ENCODE measurements at places on chromosomes 1 and 21.

GRCh38 chr1:24100945-24101737, 10.8 kb downstream of the MYOM3 start:
- no peak for DNase-seq

DNA sequence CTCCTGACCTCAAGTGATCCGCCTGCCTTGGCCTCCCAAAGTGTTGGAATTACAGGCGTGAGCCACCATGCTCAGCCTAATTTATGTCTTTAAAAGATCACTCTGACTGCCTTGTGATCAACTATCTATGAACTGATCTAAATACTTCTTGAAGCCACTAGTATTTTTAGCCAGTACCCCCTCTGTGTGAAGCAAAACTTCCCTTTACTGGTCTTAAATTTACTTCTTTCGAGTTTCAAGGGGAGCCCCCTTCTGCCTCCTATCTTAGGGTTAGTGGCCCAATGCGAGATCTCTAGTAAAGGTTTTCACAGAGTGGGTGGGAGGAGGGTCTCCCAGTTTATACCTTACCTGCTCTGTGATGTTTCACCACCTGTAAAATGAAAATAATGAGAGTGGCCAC, 66.1 kb upstream of the RPL11 start:
- no peak for DNase-seq

DNA sequence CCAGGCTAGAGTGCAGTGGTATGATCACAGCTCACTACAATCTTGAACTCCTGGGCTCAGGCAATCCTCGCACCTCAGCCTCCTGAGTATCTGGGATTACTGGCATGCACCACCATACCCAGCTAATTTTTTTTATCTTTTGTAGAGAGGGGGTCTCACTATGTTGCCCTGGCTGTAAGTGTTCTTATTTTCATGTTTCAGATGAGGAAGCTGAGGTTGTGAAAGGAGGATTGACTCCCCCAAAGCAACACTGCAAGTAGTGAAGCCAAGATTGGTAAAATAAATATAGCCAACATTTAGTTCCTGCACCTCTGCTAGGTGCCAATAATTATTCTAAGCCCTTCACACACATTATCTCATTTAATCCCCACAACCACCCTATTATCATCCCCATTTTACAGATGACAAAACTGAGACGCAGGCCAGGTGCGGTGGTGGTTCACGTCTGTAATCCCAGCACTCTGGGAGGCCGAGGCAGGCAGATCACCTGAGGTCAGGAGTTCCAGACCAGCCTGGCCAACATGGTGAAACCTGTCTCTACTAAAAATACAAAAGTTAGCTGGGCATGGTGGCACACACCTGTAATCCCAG, 2.1 kb downstream of the PMVK start:
- no peak for DNase-seq

DNA sequence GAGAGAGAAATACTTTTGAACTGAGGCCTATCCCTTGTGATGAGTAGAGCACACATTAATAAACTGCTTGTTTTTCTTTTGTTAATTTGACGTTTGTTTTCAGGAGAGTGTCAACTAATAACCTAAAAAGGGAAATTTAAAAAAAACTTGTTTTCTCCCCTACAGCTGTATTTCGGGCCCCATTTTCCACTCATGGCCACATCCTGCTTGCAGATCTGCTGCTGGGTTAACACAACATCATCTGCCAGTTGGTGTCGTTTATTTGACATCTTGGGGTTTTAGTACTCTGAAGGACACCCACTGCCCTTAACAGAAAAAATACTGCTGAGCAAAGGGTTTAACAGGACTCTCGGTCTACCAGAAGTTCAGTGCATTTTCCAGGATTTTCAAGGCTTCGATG, 848 bp upstream of the PYHIN1 start:
- DNase-seq = no peak

DNA sequence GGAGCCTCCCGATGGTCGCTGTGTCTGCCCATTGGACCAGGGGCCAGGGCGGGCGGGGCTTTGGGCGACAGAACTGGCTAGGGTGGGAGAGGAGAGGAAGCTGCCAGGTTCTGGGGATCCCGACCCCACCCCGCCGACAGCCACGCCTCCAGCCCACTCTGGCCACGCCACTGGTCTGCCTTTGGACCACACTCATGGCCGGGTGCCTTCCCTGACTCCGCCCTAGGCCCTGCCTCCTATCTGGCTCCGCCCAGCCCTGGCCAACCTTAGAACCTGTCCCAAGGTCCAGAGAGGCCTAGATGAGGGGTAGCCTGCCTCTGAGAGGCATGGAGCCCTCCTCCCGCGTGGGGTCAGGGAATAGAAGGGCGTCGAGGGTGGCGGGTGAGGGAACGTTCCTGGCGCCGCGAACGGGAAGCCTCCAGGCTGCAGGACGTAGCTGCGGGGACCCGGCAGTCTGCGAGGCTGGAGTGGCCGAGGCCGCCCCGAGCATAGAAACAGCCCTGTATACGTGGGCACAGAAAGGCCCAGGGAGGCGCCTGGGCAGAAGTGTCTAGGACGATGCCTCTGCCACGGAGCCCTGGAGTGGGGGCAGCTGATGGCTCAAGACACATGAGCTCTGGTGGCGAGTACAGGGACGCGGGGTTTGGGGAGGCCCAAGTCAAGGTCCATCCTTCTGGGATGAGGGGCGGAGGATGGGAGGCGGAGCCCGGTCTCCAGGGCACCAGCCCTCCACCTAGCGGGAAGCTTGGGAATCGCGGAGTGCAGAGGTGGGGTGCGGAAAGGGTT, 11.5 kb upstream of the COL16A1 start:
- peak; percentile 65 for DNase-seq

DNA sequence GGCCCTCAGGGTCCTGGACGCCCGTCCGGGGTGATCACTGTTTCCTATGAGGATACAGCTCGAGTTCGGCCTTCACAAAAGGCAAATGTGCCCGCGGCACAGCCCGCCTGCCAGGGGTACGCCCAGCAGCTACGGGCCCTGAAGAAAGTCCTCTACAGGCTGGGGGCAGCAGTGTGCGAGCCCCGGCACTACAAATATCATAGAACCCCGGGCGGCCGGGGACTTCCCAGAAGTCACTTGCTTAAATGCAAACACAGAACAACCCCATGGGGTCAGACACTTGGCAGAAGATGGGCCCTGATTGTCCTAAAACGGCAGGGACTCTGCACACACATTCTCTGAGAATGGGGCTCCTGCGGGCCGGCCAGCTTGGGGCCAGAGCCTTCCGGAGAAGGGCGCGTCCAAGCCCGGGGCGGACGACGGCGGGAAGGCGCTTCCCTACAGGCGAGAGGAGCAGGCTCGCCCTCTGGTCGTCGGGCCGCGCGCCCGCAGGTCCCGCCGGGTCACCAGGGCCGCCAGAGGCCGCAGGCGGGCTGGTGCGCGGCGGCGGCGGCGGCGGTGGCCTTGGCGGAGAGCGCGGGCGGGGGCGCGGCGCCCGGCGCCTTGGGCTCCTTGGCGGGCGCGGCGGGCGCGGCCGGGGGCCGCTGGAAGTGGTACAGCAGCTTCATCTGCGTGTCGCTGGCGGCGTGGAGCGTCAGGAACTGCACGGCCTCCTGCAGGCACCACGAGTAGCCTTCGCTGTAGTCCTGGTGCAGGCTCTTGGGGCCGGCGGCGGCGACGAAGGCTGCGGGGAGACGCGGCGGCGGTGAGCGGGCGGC, 888 bp downstream of the HES5 start:
- no peak for DNase-seq

- no peak for DNase-seq
These were observed 52.0 kb upstream of the SMYD2 start for GRCh38 chr1:214228976-214229375.
